ENCODE measurements at places on chromosomes 4 and X.

GRCh38 chr4:111639120-111639690, 506.0 kb upstream of the FAM241A start:
- DNase-seq = no peak

DNA sequence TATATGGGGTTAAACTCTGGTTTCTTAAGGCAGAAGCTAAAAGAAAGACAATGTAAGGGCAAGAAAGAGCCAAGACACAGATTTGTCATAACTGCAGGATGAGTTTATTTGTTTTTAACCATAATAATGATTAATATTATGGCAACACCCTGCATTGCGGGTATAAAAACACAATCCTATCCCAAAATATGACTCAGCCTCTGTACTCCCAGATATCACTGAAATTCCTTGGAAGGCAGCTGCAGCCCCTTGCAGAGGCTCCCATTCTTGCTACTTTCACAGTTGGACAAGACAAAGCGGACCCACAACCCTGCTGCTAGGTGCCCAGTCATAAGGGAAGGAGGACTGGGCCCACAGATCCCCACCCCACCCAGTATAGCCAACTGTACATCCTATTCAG, 20.4 kb upstream of the FGF16 start:
- peak; percentile 54 for DNase-seq

DNA sequence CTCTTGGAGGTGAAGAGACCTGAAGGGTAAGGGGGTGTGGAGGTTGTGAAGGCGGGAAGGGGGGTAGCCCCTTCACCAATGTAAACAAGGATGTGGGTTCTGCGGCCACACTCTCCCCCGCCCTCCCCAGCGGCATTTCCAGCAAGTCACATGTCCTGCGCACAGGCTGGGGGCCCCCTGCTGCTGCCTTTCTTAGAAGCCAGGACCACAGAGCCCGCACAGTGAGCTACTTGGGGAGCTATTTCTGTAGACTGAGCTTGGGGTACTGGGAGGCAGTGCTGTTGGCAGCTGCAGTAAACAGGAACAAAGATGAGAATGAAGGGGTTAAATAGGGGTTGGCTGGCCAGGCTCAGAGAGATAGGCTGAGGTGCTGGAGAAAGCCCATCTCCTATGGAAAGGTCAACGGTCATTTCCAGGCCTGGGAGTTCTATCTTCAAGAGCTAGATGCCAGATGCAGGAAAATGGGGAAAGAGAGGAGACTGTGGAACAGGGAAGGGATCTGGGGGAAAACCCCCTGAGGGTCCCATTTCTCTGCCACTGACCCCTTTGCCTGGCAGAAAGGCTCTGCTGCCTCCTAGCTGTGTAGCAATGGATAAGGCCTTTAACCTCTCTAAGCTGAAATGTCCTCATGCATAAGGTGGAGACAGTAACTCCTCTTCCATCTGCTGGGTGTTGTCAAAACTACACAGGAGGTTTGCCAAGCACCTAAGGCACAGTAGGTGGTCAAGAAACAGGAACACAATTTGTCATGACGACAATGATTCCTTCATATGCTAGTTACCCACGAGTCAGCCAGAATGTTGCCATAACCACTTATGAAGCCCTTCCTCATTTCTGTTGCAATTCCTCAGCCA, 18.5 kb upstream of the PIM2 start:
- DNase-seq = no peak

- no peak for DNase-seq
Measured at GRCh38 chr4:1452431-1453051, 46.3 kb upstream of the NKX1-1 start.

GRCh38 chr4:182929296-182929695, 12.1 kb upstream of the DCTD start:
- peak; percentile 95 for DNase-seq

DNA sequence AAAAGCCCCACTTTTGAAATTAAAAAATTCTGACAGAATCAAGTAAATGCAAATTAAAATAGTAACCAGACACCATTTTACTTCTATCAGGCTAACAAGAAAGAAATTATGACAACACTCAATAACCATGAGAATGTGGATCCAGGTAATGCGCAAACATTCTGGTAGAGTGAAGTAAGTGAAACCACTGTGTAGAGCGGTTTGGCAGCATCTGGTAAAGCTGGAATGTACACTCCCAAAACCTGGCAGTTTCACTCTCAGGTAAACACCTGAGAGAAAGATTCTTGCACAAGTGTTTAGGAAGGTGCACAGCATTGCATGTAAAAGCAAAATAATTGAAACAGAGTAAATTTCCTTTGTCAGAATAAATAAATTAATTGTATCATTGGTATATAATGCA, 81.8 kb downstream of the TRIML1 start:
- DNase-seq = no peak
